ENCODE measurements at places on chromosomes 16 and 17.
A peak's percentile ranks its signal among the peaks of the same experiment; 100 is the strongest.

- no peak for DNase-seq
Measured at GRCh38 chr17:47774331-47774730, 41.3 kb downstream of the TBX21 start.

DNA sequence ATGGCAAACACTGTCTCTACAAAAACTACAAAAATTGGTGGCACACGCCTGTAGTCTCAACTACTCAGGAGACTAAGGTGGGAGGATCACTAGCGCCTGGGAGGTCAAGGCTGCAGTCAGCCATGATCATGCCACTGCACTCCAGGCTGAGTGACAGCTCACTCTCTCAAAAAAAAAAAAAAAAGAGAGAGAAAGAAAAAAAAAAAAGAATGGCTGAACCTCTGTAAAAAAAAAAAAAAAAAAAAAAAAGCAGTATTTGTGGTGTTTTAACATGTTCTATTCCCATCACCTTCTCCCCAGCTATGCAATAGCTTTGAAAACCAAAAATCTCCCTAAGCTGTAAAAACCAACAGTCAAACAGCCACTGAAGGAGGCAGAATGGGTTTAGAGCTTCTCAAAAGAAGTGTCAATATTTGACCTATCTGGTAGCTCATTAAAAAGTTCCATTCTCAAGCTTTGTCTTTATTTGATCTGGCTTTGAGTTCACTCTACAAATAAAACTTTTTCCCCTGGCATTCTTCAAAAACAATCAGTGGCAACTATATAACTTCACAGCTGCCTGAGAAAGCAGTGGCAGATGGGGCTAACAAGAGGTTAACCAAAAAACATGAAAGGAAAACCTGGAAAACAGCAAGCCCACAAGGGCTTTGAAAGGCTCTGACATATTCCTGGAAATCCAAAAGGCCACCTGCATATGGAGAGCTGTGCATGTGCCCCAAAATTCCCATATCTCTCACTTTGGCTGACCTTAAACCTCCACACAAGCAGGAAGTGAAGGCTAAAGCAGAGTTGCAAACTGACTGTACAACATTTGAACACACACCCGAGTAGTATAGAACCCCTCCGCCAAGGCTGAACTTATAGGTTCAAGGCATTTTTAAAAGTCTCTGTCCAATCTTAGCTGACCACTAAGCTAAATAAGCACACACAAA is 36.0 kb downstream of the USP32 start:
- DNase-seq, result no peak

- DNase-seq, result no peak
Measured at GRCh38 chr17:45357364-45357997, 40.7 kb upstream of the MAP3K14 start.

DNA sequence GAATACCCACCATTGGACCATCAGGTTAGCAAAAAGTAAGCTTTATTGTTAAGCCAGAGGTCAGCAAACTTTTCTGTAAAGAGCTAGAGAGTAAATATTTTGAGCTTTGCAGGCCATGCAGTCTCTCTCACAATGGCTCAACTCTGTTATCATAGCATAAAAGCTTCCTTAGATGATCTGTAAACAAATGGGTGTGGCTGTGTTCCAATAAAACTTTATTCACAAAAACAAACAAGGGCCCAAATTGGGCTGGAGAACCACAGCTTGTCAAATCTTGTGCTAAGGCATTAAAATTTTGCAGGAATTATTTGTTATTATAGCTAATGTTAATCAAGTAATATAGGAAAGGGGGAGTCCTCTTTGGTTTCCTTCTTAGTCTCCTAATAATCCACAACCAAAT is 153.6 kb downstream of the GRIN2A start:
- no peak for DNase-seq

DNA sequence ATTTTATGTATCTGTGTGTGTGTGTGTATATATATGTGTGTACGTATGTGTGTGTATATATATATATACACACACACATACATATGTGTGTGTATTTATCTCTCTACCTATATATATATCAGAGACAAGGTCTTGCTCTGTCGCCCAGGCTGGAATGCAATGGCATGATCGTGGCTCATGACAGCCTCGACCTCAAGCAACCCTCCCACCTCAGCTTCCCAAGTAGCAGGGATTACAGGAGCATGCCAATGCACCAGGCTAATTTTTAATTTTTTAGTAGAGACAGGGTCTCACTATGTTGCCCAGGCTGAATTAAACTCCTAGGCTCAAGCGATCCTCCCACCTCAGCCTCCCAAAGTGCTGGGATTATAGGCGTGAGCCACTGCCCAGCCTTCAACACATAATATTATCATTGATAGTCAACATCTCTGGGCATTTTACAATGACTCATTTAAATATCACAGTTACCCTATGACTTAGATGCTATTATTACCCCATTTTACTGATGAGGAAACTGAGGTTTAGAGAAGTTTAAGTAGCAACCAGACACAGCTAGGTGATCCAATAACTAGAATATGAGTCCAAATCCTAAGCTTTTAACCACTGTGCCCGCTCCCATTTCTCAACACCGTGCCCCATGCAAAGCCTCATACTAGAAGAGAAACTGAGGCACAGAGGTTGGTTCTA is 24.3 kb downstream of the G6PC3 start:
- DNase-seq, result no peak

- no peak for DNase-seq
Measured at GRCh38 chr17:73934696-73935095, 268.8 kb upstream of the RPL38 start.

- no peak for DNase-seq
Measured at GRCh38 chr17:43874293-43874692, 27.3 kb downstream of the CD300LG start.

GRCh38 chr17:30236766-30237165 is 1.3 kb upstream of the SLC6A4 start:
- no peak for DNase-seq

GRCh38 chr17:21245639-21246084 is 7.5 kb downstream of the NATD1 start:
- no peak for DNase-seq

DNA sequence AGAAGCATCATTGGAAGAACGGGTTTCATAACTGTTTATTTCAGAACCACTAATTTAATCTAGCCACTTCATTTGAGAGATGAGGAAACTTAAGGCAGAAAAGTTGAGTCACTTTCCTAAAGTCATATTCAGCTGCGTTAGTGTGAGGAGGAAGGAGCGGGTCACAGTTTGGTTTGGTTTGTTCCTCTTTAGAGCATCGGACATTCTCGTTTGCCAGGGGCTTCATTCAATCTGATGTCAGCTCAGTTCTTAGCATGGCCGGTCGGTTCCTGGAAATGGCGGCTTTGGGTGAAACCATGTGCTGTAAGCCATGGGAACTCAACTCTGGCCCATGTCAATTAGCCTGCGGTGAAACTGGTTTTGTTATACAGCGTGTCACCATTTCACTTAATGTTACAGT is 186.5 kb downstream of the LGALS9B start:
- no peak for DNase-seq

GRCh38 chr16:53966821-53967571 is 263.0 kb downstream of the FTO start:
- DNase-seq, result no peak

DNA sequence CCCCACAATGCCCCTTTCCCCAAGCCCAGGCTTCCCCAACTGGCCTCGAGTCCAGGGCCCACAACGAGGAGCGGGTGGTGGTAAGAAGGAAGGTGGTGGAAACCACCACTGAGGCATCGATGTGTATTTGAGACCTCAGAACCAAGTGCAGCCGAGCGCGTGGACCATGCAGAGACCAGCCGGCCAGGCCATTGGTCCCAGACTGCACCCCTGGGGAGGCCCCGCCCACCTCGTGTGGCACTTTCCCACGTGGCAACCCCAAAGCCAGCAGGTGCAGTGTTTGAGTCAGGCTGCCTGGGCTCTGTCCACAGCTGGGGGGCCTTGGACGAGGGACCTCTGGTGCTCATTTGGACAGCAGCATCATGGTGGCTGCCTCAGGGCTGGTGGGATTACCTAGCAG is 28.1 kb upstream of the BAHCC1 start:
- DNase-seq, result no peak

DNA sequence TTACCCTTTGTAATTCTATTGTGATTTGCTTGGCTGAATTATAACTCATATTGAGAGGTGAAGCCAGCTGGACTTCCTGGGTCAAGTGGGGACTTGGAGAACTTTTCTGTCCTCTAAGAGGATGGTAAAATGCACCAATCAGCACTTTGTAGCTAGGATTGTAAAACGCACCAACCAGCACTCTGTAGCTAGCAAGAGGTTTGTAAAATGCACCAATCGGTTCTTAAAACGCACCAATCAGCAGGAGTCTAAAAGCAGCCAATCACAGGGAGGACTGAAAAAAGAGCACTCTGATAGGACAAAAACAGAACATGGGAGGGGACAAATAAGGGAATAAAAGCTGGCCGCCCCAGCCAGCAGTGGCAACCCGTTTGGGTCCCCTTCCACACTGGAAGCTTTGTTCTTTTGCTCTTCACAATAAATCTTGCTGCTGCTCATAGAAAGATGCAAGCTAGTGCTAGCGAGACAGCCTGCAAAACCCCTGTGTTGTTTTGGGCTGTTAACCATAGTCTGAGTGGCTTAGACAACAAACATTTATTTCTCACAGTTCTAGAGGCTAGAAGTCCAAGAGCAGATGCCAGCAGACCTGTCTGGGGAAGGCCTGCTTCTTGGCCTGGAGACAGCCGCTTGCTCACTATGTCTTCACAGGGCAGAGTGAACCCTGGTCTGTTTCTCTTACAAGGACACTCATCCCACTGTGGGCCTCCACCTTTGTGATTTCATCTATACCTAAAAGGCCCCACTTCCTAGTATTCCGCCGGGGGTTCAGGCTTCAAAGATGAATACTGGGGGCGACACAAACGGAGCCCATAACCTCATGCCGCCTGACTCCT is 39.0 kb upstream of the CRISPLD2 start:
- no peak for DNase-seq

DNA sequence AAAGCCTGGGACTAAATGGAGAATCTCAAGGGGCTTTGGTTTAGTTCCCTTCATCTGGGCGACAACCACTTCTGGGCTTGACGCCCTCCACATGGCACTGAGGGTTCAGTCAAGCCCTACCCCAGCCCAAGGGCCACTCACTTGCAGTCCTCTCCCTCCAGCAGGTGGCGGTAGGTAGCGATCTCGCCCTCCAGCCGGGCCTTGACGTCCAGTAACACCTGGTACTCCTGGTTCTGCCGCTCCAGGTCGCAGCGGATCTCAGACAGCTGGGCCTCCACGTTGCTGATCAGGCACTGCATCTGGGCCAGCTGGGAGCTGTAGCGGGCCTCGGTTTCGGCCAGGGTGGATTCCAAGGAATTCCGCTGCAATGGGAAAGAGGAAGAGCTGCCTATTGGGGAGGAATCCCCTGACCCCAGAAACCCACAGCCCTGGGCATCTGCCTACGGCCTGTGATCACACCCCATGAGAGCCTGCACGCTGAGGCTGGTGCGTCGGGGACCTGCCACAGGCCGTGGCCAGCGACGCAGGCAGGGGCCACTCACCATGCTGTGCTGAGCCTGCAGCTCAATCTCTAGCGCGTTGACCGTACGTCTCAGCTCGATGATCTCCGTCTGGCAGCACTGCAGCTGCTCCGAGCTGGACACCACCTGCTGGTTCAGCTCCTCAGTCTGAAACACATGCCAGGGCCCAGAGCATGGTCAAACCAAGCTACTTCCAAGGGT is 2.7 kb downstream of the KRT36 start:
- DNase-seq, result no peak

DNA sequence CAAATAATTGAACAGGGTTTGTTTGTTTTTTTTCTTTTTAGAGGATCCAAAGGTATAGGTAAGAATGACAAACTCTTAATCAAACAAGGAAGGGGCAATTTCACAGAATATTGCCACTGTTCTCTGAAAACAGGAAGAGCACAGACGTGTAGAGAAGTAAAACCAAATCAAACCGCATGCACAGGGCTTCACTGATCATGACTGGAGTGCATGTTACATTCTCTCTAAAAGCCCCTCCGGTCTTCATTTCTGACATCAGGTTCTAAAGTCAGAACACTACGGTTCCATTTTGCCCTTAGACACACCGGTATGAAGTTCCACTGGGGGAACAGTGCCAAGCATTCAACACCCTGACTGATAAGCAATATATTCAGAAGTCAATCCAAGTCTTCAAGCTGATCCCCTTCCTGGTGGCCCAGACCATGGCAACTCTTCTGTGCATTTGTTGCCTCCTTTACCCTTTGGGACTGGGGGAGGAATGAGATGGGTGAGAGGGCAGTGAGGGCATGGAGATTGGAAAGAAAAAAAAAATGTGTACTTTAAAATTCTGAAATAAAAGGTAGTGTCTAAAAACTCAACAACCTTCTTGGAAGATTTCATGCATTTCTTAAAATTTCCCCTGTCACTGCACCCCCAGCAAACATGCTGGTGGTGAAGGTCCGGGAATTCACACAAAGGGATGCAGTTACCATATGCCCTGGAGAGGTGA is 1.4 kb downstream of the MMD start:
- peak; percentile 59 for DNase-seq

GRCh38 chr16:86828653-86829052 is 250.3 kb downstream of the FOXL1 start:
- no peak for DNase-seq

DNA sequence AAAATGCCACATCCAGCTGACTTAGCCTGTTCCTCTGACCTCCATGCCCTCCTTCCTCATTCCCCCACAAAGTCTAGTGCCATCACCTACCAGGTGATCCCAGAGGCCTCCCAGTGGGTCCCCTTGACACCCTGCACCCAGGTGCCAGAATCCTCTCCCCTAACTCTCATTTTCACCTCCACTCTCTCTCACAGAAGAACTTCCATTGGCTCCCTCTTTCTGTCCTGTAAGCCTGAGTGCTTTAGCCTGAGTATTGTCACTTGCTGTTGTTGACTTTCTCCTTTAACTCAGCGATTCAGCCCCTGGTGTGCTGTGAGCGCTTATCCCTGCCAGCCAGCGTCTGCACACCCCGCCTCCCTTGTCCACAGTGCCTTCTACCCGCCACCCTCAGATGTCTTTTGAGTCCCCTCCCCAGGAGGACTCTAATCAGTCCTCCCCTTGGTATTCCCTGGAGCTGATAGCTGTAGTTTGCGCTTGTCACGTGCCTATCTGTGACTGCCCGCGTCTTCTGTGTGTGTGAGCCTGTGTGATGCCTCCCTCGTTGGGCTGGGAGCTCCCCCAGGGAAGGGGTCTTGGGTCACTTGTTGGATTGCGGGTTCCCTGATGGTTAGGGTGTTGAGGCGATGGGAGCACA is 31.9 kb downstream of the ARHGAP23 start:
- no peak for DNase-seq

GRCh38 chr16:86514481-86515376 is 4.4 kb downstream of the FOXF1 start:
- DNase-seq, result no peak

- no peak for DNase-seq
Measured at GRCh38 chr17:27324771-27325339, 30.9 kb downstream of the WSB1 start.

All from CD4-positive, alpha-beta T cell treated with Interleukin-21 for 1 hour (primary cell).